IgD-negative memory B cell (primary cell): ENCODE measurements at places on chromosomes 3 and 15. TPM values are rescaled to one million over a fixed set of nuclear protein-coding genes. Genes with fewer than 3 reads are reported as not detected.

The FANCD2OS gene
- not detected for polyA plus RNA-seq

The MORC1 gene
- not detected for polyA plus RNA-seq

The ROPN1 gene
- polyA plus RNA-seq = not detected

The TFRC gene
- polyA plus RNA-seq = 34.9 TPM

The TM4SF4 gene
- polyA plus RNA-seq = not detected

The HHLA2 gene
- not detected for polyA plus RNA-seq

The MNS1 gene
- 0.63 TPM for polyA plus RNA-seq

The SCAANT1 gene
- not detected for polyA plus RNA-seq

The KLHL18 gene
- 17.4 TPM for polyA plus RNA-seq
